Posterior vena cava (tissue), 2 donors: ENCODE measurements at places on chromosomes 3 and 15. TPM values are rescaled to one million over a fixed set of nuclear protein-coding genes. Genes with fewer than 3 reads are reported as not detected.
A peak's percentile ranks its signal among the peaks of the same experiment; 100 is the strongest.

- no peak for DNase-seq
Measured at GRCh38 chr3:122576174-122576940, 1.1 kb upstream of the PARP15 start.

DNA sequence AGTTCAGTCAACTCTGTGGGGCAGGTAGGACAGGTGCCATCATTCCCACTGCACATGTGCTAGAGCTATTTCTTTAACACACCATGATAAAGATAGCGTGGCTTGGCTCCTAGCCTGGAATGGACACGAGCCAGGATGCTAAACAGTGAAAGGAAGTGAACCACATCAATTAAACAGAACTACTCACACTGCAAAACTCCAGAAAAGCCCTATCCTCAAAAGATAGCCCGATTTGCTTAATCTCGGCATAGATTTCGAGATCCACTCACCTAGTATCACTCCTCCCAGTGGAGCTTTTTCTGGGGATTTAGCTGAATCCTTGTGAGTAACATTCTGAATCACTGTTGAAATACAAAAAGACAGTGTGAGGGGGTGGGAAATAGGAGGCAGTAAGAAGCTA lies 118.0 kb downstream of the ABI3BP start:
- peak; percentile 81 for DNase-seq

DNA sequence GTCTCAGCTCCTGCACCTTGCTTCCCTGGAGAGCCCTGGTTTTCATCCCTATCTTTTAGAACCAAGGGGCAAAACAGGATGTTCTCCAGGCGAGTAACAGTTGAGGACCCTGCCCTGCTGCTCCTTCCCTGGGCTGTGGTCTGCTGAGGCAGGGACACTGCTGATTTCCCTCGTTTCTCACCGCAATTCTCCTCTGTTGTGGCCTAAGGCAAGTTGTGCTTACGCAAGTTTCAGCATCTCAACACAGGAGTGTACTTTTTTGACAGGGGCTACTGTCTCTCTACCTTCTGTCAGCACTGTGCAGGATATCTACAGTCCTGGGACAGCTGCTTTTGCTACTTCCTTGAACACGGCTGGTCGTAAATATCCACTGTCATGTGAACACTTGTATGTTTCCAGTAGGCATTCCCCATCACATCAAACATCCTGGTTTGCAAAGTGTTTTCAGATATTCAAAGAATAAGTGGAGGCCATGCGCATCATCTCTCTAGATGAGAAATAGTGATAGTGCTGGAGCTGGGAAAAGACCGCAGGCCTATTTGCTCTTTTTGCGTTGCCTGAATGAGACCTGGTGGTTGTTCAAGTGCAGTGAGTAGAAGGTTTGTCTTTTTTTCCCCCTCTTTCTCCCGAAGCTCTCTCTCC lies 110.1 kb upstream of the PLXNA1 start:
- DNase-seq: no peak

DNA sequence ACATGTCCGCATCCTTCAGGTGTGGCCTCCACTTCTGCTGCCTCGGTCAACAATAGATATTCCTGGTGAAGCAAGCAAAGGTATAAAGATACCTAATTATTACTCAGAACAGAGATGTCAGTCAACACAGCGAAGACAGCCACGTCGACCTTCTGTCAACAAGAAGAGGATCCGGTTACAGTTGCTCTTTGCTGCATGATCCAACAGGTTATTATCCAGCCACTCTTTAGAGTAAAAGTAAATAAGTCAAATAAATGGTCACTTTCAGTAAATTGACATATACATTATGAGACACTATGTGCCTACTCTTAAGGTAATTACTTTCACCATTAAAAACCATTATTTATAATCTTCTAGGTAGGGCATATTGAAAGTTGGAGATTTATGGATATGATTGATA lies 356.8 kb upstream of the ATP11B start:
- DNase-seq: no peak

- DNase-seq: no peak
Measured at GRCh38 chr15:44035781-44036699, 159.0 kb downstream of the FRMD5 start.

- DNase-seq: no peak
Measured at GRCh38 chr3:112685420-112685819, 44.5 kb upstream of the CCDC80 start.

DNA sequence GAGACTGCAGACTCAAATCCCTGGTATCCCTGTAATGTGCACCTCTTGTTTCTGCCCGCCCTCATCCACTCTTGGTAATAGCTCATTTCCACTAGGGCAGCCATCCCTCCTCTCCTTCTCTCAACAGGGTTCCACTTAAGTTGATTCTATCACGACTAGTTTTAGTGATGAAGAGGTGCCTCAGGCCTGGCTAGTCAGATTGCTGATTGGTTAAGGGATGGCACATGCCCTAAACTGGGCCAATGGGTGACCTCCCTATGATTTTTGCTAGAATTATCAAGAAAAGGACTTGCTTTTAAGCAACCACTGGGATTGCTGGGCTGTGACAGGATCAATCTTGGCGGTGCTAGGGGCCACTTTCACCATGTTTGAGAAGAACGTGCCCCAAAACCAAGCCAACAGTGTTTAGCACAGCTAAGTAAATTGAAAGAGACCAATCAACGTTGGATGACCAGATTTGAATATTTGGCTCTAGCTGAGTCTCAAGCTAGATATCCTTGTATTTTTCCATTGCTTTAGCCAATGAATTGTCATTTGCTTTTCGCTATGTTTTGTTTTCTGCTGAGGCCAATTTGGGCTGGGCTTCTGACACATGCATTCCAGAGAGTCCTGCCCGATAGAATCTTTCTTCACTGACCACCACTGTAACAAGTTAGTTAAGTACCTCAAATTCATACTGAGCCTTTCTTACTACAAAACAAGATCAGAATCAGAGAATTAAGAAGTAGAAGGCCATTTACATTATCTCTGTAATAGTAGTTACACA lies 131.0 kb downstream of the PDZRN3 start:
- DNase-seq: no peak

DNA sequence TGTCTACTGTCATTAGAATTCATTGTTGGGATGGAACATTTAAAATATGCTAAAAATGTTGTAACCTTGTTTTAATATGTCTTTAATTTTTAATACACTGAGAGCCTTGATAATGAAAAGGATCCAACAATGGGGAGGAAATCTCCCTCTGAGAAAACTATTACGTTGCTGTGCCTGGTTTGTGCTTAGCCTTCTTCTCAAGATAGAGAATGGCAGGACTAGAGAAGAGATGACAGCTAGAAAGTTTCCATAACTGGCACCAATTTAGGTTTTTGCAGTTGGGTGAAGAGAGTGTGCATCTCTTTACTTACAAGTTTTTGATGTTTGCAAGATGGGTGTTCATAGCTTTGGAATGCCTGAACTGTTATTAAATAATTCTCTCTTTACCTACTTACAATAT lies 42.6 kb upstream of the NANOGP8 start:
- no peak for DNase-seq

GRCh38 chr15:43103907-43104306 lies 1.9 kb downstream of the UBR1 start:
- no peak for DNase-seq

DNA sequence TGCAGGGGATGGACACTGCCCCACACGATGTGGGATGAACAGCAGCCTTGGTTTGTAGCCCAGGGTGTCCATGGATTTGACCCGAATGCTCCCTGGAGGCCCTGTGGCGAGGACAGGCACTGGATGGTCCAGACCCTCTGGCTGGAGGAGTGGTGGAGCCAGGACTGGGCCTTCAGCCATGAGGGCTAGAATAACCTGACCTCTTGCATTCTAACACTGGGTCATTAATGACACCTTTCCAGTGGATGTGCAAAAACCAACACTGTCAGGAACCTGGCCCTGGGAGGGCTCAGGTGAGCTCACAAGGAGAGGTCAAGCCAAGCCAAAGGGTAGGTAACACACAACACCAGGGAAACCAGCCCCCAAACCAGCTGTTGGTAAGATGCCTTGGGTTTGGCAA lies 51.4 kb downstream of the OXNAD1 start:
- no peak for DNase-seq

NR1I2 gene
- 0.19 TPM for total RNA-seq

MASP1 gene
- total RNA-seq: 21.1 TPM

MESP2 gene
- total RNA-seq: 0.32 TPM

HDGFL3 gene
- 57.9 TPM for total RNA-seq
